ELR (cell line): ENCODE measurements at places on chromosomes 6 and 20.
A peak's percentile ranks its signal among the peaks of the same experiment; 100 is the strongest.

DNA sequence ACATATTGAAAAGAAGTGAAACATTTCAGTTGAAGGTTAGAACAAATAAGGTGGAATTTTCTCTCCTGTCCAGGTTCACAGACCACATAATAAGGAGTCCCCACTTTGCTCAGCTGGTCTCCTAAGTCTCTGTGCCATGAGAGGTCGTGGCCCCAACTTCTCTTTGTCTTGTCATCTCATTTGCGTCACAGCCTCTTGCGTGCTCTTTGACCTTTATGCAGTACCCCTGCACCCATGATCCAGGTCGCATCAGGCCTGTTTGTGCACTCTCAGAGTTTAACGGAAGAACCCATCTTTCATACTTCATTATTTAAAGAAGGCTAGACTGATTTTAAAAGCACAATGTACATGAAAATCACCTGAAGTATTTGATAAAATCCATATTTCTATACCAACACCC is 110.4 kb upstream of the BMP2 start:
- no peak for DNase-seq

- peak; percentile 58 for DNase-seq
Observed at GRCh38 chr6:159151266-159151855, 17.8 kb upstream of the FNDC1 start.

DNA sequence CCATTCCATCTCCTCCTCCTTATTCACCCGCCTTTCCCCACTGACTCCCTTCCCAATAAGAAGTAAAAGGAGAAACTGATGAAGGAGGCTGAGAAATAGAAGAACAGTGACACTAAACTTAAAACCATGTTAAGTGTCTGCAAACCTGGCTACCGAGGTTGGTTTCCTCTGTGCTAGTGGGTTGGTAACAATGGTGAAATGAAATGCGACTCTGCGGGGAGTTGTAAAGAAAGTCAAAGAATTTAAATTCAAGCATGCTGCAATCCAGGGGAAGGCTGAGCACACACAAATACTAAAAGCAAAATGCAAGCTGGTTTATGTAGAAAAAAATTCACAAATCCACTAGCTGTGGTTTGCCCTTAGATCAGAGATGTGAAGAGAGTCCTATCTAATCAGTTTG is 155.2 kb upstream of the PDE10A start:
- DNase-seq: no peak

DNA sequence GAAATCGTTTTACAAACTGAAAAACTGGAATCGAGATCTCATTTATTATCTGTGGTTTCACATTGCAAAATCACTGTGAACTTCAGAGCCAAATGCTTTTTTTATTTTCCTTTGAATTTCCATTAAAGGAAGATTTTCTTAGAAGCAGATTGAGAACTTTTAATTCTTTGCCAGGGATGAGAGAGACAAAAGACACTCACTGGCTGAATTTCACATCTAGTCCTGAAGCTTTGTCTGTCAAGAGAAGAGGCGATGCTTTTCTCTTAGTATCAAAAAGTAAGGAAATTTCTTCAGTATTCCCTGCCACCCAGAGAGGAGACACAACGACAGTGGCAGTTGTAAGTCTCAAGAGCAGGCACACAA is 141.8 kb downstream of the TMEM200A start:
- DNase-seq: no peak

- DNase-seq: no peak
Observed at GRCh38 chr6:122683989-122684651, 73.9 kb downstream of the PKIB start.

DNA sequence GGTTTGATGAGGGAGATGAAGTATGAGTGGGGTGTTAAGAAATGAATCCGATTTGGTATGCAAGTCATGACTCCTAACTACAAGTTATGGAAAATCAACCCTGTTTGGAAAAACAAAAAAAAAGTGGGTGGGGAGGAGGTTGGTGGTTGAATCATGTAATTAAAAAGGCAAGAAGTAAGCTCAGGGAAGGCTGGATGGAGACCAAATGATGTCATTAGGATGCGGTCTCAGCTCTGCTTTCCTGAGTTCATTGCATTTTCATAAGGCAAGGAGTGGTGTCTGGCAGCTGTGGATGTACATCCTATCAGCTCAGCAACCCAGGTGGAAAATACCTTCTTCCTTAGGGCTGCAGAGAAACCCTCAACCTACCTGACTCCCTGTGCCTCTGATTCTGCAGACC is 60.4 kb upstream of the AKAP12 start:
- DNase-seq: peak; percentile 73

DNA sequence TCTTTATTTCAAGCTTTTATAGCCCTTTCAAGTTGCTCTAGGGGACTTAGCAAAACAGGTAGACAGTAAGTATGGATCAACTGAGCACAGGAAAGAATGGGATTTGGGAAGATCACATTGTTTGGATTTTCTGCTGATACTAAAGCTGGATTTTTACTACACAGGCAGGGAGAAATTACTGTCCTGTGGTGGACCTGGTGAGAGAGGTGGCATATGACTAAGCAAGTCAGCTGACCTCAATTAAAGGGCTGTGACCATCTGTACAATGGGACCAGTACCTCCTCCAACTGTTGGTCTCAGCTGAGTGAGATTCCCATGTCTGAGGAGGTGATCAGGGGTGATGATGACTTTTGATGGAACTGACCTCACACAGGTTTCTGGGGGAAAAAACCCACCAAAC is 28.0 kb downstream of the RREB1 start:
- no peak for DNase-seq

DNA sequence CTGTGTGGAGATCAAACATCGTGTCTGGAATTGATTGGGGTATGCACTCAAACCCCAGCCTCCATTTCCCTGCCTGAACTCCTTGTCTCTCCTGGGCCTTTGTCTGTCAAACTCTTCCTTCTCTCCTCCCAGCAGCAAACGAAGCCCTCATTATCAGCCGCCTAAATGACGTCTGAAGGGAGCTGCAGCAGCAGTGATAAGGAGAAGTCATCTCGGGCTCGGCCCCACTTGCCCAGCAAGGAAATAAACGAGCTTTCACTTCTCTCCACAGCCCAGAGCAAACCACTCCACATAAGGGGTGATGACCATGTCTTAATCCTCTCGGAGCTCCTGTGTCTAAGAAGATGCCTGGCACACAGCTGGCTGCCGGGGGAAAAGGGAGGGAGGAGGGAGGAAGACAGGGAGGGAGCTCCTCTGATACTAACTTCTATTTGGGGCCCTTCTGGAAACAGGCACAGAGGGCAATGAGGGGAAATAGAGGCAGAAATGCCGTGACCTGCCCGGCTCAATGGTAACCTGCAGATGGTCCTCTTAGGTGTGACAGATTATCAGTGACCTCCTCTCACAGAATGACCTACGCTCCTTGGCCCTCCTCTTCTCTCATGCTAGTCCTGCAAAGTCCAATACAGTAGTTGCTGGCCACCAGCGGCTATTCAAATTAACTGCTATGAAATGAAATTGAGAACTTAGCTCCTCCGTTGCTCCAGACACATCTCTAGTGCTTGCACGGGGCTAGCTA is 100.4 kb downstream of the PXDC1 start:
- DNase-seq: no peak

GRCh38 chr6:105692613-105693215 is 289.8 kb upstream of the PREP start:
- no peak for DNase-seq

GRCh38 chr6:139271056-139271455 is 20.7 kb downstream of the TXLNB start:
- DNase-seq: peak; percentile 40

- peak; percentile 5 for DNase-seq
Observed at GRCh38 chr6:106825156-106825555, 149.4 kb downstream of the CD24 start.

DNA sequence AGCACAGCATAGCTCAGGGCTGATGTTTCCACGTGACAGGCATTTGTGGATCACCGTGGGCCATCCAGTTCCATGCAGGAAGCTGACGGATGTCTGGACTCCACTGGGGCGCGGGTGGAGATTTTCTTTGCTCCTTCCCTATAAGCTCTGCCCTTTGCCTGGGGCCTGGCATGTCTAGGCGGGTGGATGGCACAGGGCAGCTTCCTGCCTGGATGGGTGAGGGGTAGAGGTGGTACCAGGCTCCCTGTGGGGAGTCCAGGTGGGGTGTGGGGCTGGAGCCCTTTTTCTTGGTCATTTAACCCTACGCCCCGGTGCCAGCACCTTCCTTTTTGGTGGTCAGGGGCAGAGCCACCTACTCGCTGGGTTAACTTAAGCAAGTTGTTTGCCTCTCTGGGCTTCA is 10.4 kb downstream of the FAM110A start:
- no peak for DNase-seq

DNA sequence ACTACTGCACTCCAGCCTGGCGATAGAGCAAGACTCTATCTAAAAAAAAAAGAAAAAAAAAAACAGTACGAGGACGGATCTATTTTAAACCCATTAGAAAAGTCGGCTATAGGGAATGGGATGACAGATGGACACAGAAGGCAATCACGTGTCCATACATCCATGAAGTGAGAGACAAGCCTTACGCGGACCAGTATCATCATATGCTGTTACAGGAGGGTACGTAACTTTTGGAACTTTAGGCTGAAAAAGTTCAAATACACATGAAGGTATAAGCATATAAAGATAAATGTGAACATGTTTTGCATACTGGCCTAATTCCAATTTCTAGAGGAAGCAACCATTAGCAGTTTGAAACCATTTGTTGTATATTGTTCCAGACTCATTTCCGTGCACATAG is 109.8 kb upstream of the EXOC2 start:
- no peak for DNase-seq

GRCh38 chr6:167091805-167092107 is 31.1 kb upstream of the CCR6 start:
- DNase-seq: no peak

DNA sequence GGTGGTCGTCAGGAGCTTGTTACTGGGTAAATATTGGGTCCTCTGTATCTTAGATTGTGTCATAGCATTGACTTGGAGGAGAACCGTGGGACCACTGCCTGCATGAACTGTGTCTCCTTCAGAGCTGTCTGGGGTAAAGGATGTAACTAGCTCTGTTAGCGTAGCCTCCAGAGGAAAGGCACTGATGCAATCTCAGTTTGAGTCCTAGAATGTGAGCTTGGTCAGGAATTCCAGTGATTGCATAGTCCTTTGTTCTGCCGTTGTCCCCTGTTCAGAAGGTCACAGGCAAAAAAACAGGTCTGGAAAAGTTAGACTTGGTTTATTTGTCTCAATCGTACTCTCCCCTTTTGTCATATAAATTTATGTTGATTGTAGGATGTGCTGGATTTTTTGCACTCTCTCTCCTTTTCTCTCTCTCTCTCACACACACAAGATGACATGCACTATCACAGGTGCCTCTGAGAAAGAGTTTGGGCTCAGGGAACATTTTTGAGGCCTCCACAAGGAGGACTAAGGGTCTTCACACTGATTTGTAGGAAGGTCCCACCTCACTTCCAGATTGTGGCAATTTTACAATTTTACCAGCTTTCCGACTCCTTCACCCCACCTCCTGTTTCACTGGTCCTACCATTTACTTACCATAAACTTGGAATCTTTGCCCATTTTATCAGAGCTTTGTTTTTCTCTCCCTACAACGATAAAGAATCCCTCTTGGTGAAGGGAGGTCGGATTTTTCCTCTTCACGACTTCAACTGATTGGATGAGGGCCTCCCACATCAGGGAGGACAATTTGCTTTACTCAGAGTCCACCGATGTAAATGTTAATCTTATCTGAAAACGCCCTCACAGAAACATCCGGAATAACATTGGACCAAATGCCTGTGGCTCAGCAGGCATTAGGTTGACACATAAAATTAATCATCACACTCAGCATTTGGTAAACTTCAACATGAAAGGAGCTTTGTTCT is 7.0 kb upstream of the DACT2 start:
- DNase-seq: no peak

GRCh38 chr6:157194643-157195042 is 128.7 kb downstream of the TMEM242 start:
- peak; percentile 36 for DNase-seq

DNA sequence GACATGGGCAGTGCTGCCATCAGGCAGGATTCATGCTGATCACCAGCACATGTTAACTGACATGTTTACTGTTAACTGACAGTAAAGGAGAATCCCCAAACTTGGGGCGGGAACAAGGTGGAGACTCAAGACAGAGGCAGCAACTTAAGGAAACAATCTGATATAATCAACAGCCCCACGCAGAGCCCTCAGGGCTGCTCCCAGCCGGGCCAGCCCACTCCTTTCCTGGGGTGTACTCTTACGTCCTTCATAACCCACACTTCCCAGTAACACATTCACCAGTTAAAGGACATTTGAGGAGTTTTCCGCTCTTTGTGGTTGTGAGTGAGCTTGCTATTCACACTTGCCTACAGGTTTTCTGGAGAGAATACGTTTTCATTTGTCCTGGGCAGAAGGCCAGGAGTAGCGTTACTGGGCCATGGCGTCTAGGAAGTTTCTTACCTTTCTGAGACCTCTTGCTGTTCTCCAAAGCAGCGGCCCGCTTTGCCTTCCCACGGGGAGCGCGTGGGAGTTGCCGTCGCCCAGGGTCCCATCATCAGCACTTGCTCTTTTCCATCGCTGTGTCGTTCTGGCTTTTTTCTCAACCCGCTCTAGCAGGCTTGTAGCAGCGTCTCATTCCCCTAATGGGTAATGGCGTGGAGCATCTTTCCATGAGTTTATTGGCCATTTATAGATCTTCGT is 56.4 kb downstream of the FOXF2 start:
- DNase-seq: no peak

DNA sequence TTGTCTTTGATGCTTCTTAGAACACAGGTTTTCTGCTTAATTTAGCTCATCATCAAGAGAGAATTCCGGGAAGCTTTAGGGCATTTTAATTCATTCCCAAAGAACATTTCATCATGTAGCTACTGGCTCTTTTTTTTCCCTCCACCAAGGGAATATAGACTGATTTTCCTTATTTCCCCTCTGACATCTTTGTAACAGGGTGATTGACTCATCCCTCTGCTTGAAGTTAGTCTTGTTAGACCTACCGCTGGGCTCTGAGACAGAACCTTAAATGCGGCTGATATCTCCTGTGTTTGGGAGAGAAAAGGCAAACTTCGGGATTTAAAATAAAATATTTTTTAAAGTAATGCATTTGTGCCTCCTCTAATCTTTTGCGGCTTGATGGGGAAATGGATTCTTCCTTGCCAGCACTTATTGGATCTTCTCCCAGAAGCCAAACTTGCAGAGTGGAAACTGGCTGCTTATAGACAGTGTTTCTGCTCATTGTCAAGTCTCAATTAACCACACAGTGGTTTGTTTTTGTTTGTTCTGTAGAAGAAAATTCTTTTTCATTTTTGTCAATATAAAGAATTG is 272.7 kb upstream of the PLCB4 start:
- DNase-seq: no peak

- peak; percentile 79 for DNase-seq
Observed at GRCh38 chr6:53794137-53794719, 577 bp upstream of the LRRC1 start.
